ENCODE measurements at places on chromosomes 11 and 22.

DNA sequence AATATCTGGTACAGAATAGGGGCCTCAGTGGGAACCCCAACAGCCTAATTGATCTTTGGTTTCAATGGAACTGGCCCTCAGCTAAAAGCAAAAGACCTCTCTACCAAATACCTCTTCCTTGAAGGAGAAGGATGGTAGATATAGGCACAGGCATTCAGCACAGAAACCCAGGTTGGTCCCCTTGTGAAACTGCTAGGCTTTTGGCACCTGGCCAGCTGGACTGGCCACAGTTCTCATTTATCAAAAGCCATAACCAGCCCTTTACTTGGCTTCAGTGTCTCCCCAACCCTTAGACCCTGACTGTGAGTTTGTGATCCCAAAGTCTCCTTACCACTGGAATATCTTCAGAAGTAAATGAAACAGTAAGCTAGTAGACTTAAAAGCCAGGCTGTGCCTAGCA lies 152.9 kb downstream of the TENM4 start:
- DNase-seq: no peak

DNA sequence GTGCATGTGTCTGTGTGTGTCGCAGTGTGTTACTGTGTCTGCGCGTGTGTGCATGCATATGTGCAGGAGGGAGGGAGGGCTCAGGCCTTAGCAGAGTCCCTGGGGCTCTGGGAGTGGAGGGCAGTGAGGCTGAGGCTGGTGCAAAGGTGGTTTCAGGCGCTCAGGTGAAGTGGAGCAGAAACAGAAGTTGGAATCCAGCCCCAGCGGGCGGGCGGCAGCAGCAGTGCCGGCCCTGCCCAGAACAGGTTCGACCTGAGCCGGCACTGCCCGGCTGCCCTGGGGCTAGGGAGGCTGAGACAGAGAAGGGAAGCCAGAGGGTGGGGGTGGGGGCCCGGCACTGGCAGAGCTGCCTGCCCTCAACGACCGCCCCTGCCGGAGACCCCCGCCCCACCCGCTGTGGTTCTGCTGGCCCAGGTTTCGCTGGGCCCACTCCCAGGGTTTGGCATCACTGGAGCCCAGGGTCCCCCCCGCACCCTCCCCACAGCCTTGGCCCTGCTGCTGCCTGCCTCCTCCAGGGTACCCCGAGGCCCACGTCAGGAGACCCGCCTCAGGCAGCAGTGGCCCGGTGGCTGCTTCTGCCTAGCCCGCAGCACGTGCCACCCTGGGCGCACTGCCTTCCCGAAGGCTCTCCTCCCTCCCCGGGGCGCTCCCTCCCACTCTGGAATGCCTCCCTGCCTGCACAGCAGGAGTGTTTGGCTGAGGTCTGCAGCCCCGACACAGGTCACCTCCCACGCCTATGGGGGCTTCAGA lies 13.3 kb downstream of the ASCL2 start:
- DNase-seq: no peak

DNA sequence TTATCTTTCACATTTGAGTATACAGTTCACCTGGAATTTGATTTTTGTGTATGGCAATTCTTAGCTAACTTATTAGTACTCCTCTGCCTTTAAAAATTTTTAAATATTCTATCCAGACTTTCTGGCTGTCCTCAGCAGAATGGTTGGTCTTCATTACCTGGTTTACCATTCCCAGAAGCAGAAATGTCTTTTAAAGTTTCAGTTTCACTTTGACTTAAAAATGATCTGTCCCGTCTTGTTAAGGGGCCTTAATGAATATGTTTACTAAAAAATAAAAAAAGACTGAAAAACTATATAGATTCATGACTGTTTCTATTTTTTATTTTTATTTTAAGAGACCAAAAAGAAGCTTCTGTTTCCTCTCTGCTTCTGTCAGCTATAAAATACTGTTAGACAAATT lies 70.5 kb upstream of the TNRC6B start:
- no peak for DNase-seq

DNA sequence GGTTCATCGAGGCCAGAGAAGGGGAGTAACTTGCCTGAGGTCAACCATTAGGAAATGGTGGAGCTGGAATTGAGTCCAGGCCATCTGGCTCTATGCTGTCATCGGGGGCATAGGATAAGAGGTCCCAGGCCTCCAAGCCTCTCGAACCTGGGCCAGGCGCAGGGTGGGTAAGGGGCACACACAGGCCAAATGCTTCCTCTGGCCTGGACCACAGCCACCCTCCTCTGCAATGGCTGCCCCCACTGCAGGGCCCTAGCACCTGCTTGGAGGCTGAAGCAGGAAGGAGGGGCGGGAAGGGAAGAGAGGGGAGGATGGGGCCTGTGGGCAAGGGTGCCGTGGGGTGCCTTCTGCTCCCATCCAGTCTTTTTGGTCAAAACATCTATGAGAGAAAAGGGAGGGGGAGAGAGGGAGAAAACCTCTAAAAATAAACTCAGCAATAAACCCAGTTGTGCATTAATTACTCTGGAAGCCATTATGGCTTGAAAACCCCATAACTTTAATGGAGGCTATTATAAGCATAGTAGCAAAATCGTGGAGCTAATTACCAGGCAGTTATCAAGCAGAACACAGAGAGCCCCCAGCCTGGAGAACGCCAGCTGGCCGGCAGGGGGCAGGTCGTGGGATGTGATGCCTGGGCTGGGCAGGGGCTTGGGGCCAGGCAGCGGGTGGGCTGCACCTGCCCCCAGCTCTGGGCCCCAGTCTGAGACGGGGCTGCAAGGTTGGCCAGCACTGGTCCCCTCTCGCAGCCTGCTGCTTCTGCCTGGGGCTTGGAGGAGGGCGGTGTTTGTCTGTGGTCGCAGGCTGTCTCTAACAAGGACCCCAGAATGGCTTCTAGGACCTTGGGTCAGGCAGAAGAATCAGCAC lies 21.1 kb downstream of the B3GAT1 start:
- no peak for DNase-seq

GRCh38 chr11:113547739-113548138 lies 72.5 kb upstream of the DRD2 start:
- no peak for DNase-seq

DNA sequence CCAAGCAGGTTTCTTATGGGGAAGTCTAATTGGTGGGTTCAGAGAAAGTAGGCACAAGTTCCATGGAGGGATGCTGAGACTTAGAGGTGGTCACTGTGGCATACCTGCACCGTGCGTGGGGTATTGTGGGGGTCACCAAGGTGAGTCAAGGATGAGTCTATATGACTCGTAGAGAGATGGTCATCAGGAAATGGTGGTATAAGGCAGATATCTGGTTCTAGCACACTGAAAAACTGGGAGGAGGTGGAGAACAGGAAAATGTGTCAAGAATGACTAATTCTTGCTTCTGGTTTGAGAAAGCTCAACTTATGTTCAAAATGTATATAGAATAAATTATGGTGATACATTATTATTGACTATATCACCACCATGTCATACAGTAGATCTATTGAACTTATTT lies 258.1 kb downstream of the RAB38 start:
- DNase-seq: no peak

DNA sequence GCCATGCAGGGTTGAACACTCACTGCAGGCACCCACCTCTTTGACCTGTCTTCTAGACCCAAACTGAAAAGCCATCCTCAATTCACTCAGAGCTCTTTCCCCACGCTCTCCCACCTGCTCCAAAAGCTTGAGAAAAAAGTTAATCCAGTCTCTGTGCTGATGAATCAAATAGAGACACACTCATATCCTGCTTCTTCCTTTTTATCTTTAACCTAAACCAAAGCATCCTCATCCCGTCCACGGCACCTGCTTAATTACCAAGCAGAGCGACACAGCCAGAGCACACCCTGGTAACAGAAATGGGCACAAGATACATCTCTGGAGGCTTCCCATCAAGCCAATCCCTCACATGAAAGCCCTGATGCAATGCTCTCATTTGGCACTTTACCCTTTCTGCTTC lies 102.6 kb downstream of the PLEKHA7 start:
- DNase-seq: no peak

- no peak for DNase-seq
Observed at GRCh38 chr11:130442737-130443136, 5.7 kb upstream of the ADAMTS15 start.

DNA sequence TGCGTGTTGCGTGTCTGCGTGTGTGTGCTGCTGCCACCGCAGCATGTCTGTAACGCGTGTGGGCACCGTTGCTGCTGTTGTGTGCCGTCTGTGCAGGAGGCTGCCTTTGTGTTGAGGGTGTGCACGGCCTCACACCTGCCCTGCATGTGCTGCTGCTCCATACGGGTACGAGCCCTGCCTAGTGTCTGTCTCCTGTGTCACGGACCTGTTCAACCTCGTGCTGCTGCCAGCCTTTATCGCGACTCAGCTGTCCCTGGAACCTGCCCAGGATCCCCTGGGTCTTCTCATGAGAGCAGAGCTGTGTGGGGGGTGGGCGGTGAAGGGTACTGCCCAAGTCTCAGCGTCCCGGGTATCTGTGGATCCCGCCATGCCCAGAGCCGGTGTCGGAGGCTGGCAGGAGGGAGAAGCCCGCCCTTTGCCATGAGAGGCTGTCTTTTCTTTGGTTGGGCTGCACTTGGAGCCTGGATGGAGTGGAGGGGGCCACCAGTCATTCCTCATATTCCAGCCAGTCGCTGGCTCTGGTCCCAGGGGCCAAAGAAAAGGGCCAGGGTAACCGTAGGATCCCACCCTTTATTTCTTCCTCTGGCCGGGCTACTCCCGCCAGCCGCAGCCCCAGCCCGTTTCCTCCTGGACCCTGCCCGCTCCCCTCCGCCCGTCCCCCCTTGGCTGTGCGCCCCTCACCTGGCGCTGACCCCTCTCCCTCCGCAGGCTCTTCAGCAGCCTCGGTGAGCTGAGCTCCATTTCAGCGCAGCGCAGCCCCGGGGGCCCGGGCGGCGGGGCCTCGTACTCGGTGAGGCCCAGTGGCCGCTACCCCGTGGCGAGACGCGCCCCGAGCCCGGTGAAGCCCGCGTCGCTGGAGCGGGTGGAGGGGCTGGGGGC lies 7.8 kb upstream of the ACR start:
- DNase-seq: no peak

DNA sequence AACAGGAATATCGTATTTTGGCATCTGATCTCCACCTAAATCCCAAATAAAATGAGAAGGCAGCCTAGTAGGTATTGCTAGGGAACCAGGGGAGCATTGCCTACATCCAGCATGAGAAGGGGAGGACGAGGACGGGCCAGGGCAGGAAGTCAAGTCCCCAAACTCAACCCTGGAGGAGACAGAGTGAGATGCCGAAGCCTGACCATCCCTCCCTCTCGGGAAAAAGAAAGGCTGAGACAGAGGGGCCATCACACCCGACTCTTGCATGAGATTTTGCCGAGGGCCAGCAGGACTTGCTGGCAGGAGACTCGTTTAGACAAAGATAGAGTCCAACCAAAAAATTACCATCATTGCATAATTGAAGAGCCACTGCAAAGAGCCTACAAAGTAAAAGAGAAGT lies 50.2 kb upstream of the SPATA19 start:
- DNase-seq: no peak

DNA sequence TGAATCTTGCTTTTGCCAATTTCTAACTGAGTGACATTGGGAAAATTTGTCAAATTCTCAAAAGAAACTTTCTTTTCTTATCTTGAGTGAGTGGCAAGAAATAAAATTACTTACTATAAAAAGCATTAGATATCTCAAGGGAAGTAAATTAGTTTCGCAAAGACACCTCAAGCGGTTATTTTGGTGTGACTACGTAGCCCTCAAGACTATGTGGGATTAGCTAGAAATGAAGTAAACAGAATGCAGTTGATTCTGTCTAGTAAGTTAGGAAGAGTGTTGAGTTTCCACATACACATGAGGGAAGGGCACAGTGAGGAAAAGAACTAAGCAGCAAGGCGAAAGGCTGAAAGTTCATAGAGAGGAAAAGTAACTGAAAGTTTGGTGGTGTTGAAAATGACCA lies 28.3 kb upstream of the MS4A6A start:
- no peak for DNase-seq

DNA sequence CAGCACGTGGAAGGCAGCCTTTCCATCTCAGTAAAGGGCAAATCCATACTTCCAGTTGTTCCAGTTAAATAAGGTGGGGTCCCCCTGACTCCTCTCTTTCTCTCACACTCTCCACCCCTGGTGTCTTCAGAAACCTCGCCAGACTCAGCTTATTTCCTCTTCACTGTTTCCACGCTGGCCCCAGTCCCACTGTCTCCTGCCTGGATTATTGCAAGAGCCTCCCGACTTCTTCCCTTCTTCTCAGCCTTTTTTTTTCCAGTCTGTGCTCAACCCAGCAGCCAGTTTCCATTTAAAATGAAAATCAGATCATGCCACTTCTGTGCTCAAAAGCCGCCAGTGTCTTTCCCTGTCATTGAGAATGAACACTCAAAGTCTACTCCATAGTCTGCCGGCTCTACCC lies 131.4 kb downstream of the PKNOX2 start:
- DNase-seq: no peak

- DNase-seq: no peak
Observed at GRCh38 chr11:117221775-117222517, 9.9 kb downstream of the PCSK7 start.

DNA sequence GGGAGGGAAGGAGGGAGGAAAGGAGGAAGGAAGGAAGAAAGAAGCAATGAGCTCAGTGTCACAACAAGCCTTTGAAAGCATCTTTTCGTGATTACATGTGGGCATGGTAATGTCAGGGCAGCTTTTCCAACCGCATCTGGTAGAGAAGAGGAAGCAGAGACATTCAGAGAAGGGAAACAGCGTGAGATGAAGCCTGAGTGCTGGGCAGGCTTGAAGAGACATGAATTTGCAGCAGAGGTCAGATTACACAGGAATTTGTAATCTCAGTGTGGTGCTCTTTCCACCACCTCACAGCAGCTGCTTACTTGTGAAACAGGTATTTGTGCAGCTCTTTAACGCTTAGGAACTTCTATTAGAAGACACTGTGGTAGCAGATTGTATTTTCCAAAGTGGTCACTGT lies 289.5 kb upstream of the C11orf87 start:
- DNase-seq: no peak

DNA sequence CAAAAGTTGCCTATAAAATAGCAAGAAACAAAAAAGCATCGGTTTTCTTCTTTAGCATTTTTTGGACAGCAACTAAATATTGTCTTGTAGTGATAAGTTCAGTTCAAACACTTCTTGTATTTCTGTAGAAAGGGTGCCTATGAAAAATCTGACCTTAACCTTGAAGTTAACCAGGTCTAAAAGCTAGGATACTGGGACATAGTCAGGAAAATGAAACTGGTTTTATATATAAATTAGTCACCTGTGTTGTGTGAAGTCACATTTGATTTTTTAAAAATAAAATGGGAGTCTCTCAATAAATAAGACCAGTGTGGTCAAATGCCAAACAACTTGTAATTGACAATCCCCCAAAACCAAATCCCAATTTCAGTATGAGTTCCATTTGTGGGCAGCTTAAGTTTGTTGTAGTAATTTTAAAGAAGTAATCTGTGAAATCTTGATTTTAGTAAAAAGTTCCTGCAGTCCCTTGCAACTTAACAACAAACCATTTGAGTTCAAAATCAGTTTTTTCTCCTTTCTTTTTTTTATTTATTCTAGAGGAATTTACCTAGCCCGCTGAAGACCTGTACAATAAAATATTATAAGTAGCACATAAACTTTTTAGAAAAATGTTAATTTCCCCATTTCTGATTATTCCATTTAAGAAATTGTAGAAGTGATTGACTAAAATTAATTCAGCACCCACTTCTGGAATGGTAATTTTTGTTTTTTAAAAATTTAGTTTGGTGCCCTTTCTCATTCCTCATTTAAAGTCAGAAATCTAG lies 84.5 kb upstream of the PPARA start:
- no peak for DNase-seq

GRCh38 chr11:112185883-112186282 lies 10.6 kb downstream of the BCO2 start:
- DNase-seq: no peak

- no peak for DNase-seq
Observed at GRCh38 chr11:87401653-87402052, 363.9 kb downstream of the TMEM135 start.

- DNase-seq: no peak
Observed at GRCh38 chr22:48729499-48730171, 1098.0 kb downstream of the BRD1 start.
